ENCODE measurements at places on chromosomes 16 and 17. TPM values are rescaled to one million over a fixed set of nuclear protein-coding genes. Genes with fewer than 3 reads are reported as not detected.

- no peak for DNase-seq
These were observed 17.7 kb downstream of the BCL7C start for GRCh38 chr16:30875871-30876801.

- DNase-seq, result no peak
These were observed 22.9 kb downstream of the BANP start for GRCh38 chr16:87974178-87974577.

- no peak for DNase-seq
These were observed 23.7 kb downstream of the SLC43A2 start for GRCh38 chr17:1604831-1605528.

- no peak for DNase-seq
These were observed 485 bp downstream of the DNAJA3 start for GRCh38 chr16:4426021-4426684.

DNA sequence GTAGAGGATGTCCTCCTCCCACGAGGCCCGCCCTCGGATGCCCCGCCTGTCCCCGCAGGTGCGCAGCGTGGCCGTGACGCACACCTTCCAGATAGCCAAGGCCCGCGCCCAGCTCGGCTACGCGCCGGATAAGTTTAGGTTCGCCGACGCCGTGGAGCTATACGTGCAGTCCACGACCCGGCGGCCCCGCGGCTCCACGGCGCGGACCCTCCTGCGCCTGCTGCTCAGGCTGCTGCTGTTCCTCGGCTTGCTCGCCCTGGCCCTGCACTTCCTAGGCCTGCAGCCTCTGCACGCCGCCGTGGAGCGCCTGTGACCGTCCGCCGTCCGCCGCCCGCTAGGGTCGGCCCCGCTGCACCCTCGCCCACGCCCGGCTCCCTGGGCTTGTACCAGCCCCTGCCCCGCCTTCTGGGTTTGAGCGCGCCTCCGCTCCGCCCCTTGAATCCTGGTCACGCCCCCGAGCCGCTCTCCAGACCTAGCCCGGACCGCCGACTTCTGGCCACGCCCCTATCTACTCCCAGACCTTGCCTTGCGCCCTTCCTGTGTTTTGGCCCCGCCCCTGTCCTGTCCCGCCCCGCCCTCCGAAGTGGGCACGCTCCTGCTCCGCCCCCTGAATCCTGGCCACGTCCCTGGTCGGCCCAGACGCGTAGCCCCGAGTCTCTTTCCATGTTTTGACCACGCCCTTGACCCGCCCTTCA, 15.8 kb upstream of the EEF2K start:
- DNase-seq, result peak; percentile 66

DNA sequence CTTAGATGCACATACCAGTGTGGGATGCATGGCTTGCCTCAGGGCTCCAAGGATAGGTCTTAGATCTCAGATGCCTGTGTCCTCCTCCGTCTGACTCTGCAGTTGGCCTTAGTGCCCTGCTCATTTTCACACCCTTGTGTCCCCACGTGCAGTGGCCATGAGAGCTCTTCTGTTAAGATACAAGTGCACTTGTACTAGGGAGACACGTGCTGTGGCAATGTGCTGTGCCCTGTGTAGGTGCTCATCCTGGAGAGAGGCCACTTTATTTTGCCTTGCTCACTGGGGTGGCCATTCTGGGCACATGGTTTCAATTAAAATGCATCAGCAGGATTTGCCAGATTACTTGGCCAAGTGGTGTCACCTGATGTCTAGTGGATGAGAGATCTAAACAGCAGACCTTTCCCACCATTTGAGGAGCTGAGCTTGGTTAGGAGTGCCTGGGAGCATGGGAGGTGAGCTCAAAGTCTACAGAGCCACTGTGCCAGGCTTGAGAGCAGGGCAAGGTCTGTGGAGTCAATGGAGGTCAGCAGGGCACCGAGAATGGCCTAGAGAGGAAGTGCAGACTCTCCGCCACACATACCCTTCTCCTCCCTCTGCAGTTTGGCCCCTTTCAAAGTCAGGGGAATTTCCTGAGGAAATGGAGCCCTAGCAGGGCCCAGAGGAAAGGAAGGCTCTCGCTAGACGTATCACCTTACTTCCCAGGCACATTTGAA, 25.2 kb upstream of the SMPD3 start:
- DNase-seq, result no peak

GRCh38 chr17:67178555-67178954, 66.4 kb downstream of the HELZ start:
- no peak for DNase-seq

DNA sequence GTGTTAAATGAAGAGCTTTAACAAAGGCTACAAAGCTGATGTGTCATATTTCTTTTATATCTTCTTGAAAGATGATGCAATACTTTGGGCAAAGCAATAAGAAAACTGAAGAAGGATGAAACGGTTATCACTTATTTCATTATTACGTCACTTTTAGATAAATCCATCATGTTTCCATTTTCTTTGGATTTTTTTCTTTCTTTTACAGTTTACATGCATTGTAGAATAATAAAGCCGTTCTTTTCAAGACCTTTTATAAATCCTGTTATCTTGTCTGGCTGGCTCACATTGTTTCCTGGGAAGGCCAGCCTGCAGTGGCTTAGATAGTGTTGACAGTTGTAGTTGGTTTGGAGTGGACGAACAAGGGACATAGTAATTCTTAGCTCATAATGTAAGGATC, 28.9 kb downstream of the TANC2 start:
- DNase-seq, result no peak

GRCh38 chr16:22147853-22148252, 14.5 kb upstream of the SDR42E2 start:
- DNase-seq, result no peak

- DNase-seq, result no peak
These were observed 236.4 kb downstream of the PRKCA start for GRCh38 chr17:66538776-66539175.

DNA sequence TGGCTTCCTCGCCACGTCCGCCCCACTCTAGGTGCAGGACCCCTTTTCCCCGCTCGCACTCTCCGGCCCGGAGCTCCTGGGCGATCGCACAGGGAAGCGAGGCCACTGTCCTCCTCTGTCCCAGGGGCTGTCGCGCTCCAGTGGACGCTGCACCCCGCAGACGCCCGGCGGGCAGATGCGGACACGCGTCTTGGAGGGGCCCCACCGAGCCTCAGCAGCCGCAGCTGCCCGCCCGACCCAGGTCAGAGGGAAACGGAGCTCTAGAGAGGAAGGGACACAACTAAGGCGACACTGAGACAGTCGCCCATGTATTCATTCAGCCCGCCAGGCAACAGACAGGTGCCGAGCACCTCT, 726 bp upstream of the SLC13A5 start:
- no peak for DNase-seq

DNA sequence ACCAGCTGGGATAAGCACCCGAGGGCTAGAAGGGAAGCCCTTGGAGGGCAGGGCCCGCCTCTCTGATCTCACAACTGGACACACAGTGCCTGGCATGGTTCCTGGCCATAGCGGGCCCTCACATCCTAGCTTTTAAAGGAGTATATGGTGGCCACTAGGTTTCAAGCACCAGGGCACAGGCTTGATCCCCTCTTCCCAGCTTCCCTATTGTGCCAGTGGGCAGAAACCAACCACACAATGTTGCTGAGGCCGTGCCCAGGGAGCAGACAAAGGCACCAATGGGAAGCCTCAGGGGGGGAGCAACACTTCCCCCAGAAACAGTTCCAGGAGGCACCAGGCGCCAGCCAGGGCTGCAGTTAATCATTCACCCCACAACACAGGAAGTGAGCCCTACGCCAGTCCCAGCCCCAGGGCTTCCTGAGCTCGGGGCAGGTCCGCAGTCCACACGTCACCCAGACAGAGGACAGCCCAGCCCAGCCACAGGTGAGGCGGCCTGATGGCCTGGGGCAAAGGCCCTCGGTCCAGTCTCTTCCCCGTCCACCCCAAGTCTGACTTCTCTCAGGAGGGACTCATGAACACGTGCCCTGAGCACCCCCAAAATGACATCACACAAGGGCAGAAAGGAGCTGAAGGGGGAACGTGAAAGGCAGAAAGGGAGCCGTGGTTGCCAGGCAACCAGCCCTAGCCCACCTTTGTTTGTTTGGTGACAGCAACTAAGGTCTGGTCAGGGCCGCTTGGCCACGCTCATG, 12.8 kb downstream of the SMIM5 start:
- no peak for DNase-seq

DNA sequence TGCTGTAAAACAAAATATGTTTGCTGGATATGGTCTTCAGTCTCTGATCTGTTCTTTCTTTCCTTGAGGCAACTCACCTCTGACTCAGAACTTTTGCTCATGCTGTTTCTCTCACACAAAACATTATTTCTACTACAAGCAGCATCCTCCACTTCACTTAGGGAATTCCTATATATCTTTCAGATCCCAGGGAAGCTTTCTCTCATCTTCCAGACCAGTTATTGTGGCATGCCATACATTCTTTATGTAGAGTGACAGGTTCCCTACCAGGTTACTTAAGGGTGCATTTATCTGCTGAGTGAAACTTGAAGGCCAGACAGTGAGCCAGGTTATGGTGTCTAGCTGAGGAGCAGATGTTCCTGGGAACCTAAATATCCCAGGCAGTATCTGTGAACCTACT, 1226.0 kb downstream of the CDH8 start:
- DNase-seq, result no peak

DNA sequence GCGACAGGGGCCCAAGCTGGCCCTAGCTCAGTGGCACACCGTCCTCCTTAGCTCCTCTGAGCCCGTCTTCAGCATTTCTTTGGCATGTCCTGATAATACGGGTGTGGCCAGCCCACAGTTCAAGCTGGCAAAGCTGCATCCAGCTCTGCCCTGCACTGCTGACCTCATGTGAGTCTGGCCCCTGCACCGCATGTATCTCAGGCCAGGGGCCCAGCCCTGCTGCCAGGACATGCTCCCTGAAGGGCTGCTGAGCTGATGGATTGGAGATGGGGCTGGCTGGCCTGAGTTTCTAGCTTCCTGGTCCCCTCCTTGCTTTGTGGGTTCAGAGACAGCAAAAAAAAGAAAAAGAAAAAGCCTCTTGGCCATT, 2.4 kb downstream of the DOC2B start:
- DNase-seq, result no peak

- DNase-seq, result no peak
These were observed 786.6 kb upstream of the SOX9 start for GRCh38 chr17:71334048-71334751.

- no peak for DNase-seq
These were observed 337.9 kb upstream of the DYNLRB2 start for GRCh38 chr16:80202831-80203413.

DNA sequence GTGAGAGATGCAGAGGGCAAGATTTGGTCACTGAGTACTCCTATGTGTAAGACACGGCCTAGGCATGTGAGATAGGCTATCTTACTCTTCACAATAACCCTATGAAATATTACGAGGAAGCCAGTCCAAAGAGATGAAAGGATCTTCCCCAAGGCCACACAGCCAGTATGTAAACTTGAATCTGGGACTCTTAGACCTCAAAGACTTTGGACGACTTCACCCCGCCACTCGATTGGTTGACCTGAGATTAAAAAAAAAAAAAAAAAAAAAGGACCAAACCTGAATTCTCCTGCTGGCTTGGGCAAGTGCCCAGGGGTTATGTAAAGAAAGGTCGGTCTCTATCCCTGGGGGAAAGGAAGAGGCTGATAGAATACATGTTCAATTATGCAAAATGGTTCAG, 33.1 kb downstream of the PIPOX start:
- DNase-seq, result no peak

FOXJ1 gene
- 0.46 TPM for total RNA-seq

TAT gene
- total RNA-seq, result 0.19 TPM

MRTFB gene
- 17.5 TPM for total RNA-seq

RNF135 gene
- total RNA-seq, result 51.7 TPM

MSI2 gene
- total RNA-seq, result 14.9 TPM

MAPK7 gene
- total RNA-seq, result 12.9 TPM

TEKT1 gene
- not detected for total RNA-seq

GHDC gene
- total RNA-seq, result 41.3 TPM

Data from omental fat pad (tissue), 4 donors.